ENCODE measurements at places on chromosomes 12 and 14.

- DNase-seq: no peak
These were observed 120.0 kb upstream of the NOS1 start for GRCh38 chr12:117481470-117481869.

- DNase-seq: no peak
These were observed 129.8 kb downstream of the PTPRB start for GRCh38 chr12:70507442-70507841.

GRCh38 chr14:55412676-55413075 is 1.0 kb upstream of the ATG14 start:
- no peak for DNase-seq

DNA sequence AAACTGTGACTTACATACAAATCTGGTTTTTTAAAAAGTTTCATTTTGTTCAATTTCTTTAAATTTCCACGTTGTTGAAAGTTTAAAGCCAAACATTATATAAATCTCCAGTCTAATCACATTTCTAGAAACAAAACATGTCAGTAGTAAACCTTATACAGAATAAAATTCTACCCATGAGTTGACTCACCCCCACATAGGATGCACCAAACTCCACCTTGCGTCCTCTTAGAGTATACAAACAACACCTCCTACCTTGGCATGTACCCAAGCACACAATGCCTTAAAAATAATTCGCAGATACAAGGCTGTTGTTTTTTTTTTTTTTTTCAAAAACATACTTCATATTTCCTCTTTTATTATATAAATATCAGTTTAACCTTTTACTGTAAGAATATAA is 3.3 kb downstream of the FBXL14 start:
- DNase-seq: no peak

GRCh38 chr12:131994589-131994988 is 44.8 kb downstream of the EP400 start:
- DNase-seq: no peak

GRCh38 chr14:60184905-60185555 is 19.8 kb upstream of the DHRS7 start:
- no peak for DNase-seq

DNA sequence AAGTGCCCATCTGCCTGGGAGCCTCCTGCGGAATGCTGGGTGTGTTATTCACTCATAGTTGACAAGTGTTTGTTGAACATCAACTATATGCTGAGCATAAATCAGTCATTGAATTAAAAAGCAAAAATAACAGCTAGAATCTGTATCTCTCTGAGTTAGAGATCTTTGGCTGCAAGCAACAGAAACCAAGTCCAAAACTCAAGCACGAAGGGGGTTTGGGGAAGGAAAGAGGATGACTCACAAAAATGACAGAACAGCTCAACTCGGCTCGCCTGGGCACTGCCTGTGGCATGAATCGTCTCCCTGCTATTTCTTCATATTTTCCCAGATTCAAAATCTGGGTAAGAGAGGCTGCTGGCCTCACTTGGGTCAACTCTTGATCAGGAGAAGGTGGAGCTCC is 72.6 kb upstream of the NCOR2 start:
- DNase-seq: no peak

- DNase-seq: no peak
These were observed 54.8 kb downstream of the NFKBIA start for GRCh38 chr14:35349496-35350365.

GRCh38 chr14:76920331-76921087 is 94.3 kb downstream of the LRRC74A start:
- peak; percentile 74 for DNase-seq

- DNase-seq: no peak
These were observed 239.3 kb upstream of the PRICKLE1 start for GRCh38 chr12:42828836-42829235.

DNA sequence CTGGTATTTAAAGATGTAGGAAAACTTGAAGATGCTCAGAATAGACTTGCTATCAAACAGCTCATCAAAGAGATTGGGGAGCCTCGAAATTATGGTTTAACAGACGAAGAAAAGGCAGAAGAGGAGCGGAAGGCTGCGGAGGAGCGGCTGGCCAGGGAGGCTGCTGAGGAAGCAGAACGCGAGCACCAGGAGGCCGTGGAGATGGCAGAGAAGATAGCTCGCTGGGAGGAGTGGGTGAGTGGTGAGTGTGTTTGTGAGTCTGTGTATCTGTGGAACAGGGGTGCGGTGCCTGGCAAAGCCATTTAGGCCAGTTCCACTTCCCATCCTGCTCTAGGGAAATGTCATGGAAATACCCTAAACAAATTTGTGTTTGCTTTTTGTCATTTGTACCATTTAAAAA is 19.2 kb upstream of the PAPOLA start:
- DNase-seq: no peak

DNA sequence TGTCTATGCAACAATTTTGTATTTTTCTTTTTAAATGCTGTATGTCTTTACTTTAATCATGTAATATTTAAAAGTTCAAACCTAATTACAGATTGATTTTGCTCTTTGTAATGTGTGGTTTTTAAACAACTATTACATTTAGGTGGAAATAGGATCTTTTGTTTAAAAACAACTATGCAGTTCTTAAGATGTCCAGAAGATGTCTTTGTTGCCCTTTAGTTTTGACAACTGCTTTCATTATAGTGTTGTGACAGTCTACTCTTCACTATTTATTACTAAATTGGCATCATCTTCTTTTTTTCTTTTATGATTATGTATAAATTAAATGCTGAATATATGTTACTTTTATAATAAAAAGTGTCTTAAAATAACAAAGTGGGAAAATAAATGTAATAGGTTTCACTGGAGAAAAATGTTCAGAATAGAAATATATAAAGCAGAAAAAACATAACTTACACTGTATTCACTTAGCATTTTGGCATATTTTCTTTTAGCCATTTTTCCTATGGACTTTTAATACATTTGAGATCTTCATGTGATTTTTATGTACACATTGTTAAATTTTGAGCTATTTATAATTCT is 27.1 kb upstream of the PCNX4 start:
- DNase-seq: no peak

DNA sequence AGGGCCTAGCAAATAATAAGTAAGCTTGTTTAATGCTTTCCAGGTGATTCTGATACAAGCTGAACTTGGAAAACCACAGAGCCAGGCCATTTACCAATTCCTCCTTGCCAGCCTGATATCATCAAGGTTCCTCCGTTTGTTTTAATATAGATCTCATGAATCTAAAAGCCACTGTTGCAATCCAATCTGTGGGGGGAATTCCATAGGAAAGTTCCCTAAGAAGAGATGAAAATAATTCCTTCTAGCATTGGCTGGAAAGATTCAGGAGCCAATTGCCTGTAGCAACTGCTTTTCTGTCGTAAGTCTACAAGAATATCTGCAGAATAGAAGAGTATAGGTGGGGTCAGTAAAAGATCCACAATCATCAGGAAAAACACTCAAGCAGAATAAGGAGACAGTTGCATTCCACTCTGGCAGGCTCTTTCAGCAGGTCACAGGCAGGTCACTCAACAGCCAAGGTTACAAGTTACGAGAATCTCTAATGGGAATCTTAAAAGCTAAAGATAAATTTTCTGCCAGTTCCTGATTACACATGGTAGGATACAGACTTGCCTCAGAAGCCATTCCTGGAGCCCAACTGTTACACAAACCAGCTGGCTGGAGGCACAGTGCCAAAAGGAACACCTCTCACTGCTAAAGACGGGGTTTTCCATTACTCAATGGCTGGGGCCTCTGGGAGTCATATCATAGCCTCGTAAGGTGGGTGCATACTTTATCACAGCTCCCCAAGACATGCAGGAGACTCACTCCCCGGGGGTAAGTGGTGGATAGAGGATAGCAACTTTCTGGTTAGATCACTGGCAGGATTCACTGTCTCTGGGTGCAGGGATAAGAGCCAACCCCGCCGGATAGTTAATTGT is 43.6 kb downstream of the FGD6 start:
- DNase-seq: no peak
